ENCODE measurements at places on chromosomes 5 and 9. TPM values are rescaled to one million over a fixed set of nuclear protein-coding genes. Genes with fewer than 3 reads are reported as not detected.

DNA sequence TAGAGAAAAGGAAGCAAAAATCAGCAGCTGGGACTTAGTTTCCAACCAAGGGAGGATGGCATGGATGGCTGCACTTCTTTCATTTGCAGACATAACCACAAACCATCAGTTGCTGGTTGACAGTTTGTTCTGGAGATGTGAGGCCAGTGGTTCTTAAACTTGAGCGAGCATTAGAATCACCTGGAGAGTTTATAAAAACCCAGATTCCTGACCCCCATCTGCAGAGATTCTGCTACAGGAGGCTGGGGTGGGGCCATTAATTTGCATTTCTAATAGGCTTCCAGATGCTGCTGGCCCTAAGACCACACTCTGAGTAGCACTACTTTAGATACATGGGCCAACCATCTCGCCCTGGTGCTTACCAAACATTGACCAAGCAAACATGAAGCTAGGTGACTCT is 60.8 kb downstream of the MARCHF3 start:
- no peak for DNase-seq

DNA sequence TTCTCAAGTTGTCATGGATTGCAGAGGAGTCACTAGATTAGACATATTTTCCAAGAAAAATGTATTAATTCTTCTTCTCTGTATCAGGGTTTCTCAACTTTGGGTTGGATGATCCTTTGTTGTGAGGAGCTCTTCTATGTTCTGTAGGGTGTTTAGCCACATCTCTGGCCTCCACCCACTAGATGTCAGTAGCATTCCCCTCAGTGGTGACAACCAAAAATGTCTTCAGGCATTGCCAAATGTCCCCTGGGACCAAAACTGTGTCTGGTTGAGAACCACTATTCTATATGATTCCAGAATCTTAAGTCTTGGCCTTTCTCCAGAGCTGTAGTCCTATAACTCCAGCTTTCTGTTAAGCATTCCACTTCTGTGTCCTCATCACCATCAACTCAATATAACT is 220.9 kb downstream of the KIAA0825 start:
- no peak for DNase-seq

- DNase-seq, result peak; percentile 11
These were observed 147.9 kb downstream of the MACROH2A1 start for GRCh38 chr5:135251093-135251492.

DNA sequence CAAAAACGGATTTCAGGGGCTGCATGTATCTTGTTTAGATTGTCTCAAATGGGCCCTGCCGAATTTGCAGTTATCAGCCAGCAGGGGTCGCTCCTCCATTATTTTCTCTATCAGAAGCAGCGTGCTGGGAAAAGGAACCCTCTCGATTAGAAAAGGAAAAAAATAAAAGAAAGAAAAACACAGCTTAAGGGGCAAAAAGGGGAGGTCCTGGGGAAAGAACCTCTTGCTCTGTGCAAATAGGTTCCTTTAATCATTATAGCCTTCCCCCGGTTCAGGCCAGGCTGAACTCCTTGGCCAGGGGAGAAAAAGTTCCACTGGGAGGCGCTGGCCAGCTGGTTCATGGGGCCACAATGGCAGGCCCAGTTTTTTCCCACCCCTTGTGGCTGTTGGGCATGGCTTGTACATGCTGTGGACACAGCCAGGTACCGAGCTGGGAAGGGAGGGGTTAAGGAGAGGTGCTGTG is 25.0 kb upstream of the CAPSL start:
- DNase-seq, result peak; percentile 81

DNA sequence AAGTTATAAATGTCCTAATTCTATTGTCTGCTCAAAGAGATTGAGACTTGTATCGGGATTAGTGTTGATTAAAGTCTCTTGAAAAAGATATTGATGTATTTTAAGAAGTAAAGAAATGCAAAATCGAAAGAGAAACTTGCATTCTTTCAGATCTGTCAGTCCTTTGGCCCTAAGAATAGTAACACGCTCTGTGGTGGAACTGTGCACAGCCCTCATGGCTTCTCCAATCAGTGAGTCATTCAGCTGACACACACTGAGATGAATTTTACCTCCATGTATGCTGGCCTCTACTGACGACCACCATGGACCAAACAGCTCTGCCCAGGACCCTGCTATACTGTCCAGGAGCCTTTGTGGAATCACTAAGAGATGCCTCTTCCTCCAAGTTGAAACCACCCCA is 232.4 kb downstream of the ESM1 start:
- DNase-seq, result no peak

Gene ECPAS
- total RNA-seq, result 65.5 TPM

DNA sequence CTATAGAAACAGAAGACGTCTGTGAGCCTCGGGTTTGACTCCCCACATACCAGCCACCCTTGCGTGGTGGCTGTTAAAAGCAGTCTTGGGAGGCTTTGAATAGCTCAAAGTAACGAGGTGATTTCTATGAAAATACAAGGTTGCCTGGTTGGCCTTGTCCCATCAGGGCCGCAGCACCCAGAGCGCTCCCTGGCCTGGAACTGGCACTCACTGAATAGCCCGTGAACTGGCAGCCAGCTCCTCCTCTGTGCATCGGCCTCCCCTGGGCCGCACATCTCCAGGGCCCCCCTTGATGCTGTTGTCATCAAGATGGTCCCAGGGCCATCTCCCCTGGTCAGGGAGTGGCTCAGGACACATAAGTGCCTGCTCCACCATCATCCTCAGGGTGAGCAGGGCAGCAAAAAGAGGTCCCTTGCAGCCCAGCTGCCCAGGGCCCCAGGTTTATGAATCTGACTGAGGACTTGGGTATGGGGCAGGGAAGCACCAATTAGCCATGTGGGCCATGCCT is 144.6 kb upstream of the PPP1R26 start:
- peak; percentile 15 for DNase-seq

DNA sequence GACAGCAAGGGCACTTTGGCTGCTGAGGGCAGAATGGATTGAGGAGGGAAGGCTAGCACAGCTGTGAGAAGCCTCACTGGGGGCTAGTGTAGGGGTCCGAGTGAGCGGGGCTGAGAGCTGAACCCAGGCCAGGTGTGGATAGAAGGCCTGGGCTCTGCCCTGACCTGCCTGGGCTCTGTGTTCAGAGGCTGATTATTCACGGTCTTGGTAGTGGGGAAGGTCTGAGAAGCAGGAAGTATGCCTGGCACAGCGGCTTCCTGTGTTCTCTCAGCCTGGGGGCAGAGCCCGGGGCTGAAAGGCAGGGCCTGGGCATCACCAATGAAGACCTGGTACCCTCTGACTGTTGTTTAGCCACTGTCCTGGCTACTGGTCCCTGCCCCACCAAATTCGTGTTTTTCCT is 136.4 kb upstream of the TBC1D2 start:
- peak; percentile 31 for DNase-seq

Gene KIF4B
- total RNA-seq, result 0.18 TPM

DNA sequence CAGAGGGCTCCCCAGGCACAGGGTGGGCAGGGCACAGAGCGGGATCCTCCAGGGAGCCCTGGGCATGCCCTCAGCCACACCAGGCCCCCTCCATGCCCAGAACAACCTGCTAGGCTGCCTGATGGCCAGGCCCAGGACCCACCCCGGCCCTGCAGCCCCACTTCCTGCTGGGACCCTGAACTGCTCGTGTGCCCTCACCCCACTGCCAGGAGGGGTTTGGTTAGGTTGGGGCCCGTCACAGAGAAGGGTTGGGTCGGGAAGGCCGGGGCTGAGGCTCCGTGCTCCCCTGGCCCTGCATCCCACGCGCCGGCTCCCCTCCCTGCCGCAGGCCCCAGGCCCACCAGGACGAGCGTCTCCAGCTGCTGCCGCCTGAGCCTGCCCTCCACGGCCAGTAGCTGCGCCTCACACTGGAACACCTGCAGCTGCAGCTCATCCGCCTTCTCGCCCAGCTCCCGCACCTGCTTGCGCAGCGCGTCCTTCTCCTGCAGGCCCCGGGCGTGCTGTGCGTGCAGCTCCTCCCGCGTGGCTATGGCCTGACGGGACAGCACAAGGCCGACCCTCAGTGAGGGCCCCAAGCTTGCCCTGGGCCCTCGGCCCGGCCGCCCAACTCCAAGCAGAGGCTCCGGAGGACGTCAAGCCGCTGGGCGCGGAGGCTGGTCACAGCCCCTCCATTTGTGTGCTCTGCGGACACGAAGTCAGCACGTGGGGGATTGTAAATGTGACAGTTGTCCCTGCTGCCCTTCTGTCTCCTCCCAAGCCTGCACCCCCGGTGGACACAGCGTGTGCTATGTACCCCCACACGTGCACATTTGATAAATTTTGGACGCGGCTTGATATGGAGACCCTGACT is 4.0 kb upstream of the DNLZ start:
- no peak for DNase-seq

- DNase-seq, result no peak
These were observed 101.1 kb downstream of the LMNB1 start for GRCh38 chr5:126878085-126878484.

Gene PCAT7
- total RNA-seq, result 7.3 TPM

GRCh38 chr5:37838933-37839341 is 904 bp downstream of the GDNF start:
- peak; percentile 72 for DNase-seq

Gene OCLN
- 124 TPM for total RNA-seq

Gene GFPT2
- total RNA-seq, result 22.6 TPM

DNA sequence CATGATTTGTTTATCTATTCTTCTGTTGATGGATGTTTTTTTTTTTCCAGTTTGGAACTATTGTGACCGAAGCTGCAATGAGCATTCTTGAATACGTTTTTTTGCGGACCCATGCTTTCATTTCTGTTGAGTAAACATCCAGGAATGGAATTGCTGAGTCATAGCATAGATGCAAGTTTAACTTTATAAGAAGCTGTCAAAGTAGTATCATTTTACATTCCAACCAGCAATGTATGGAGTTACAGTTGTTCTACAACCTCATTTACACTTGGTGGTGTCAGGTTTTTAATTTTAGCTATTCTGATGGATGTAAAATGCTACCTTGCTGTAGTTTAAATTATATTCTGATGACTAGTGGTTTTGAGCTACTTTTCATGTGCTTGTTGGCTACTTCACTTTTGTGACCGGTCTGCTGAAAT is 49.0 kb downstream of the NPR3 start:
- no peak for DNase-seq

DNA sequence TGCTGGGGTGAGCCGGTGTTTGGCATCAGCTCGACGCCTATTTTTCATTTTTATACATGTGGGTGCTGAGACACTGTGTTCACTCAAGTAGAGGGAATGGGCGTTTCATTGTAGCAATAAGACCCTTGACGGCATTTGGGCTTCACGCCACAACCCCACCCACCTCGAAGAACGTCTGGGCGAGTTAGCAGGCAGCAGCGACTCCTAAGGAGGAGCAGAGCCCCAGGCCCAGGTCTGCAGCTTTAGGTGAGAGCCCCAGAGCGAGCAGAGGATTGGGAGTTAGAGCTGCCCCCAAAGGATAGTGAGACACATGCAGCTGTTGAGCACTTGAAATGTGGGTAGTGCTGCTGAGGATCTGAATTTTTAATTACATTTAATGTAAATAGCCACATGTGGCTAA is 1.6 kb upstream of the ZFP62 start:
- peak; percentile 80 for DNase-seq

- no peak for DNase-seq
These were observed 59.9 kb downstream of the TMEM252 start for GRCh38 chr9:68480807-68481206.

GRCh38 chr5:27876071-27876470 is 837.7 kb upstream of the CDH9 start:
- DNase-seq, result no peak

Gene PRRX2
- total RNA-seq, result 1.0 TPM

DNA sequence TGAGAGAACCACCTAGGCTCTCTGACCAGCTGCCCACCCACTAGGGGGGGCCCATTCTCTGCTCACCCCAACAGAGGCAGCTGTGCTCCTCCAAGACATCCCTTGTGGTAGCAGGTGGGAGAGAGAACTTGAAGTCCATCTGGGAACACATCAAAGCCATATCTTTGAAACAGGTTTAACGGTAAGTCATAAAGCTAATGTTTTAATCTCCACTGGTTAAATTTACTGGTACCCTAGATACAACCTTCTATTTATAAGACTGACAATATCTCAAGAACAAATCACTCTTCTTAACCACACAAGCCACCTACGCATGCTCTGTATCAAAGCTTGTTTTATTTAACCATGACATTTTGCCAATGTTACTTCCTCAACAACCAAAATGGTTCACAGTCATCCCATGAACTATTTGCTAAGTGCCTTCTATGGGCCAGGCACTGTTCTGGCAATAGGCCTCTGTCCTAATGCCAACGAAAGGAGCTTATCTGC is 20.4 kb downstream of the AUH start:
- DNase-seq, result no peak

GRCh38 chr5:124285071-124285470 is 461.4 kb downstream of the ZNF608 start:
- no peak for DNase-seq

DNA sequence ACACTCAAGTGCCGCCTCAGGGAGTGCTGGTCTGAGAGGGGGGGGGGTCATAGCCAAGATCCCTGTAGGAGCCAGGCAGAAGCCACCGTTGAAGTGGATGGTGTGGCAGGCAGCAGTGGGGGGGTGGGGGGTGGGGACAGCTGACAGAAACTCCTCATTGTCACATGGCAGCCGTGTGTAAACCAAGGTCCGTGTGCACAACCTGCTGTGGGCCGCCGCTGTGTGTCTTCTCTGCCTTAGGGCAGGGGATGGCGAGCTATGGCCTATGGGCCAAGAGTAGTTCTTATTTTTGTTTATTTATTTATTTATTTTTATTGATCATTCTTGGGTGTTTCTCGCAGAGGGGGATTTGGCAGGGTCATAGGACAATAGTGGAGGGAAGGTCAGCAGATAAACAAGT is 13.4 kb downstream of the SQSTM1 start:
- DNase-seq, result no peak

DNA sequence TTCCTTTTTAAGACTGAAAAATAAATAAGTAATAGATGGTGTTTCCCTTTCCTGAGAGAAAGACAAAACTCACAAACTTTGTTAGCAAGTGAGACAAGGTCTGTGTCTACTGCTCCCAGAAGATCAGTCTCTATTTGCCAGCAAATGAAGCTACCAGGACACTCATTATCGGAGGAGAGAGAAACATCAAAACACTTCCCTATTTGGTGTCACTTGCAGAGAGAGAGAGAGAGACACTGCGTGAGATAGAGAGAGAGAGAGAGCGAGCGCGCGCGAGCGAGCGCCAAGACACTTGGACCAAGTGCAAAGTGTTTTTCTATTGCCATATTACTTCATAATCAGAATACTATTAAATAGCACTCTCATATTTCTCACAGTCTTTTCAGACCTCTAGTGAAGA is 142.7 kb downstream of the KCNN2 start:
- DNase-seq, result no peak

Measured in endodermal cell (in vitro differentiated cells).